A549 treated with Hydrocortisone at 1 μM for 4 hours (cell line): ENCODE measurements at places on chromosomes 2 and 18. TPM values are rescaled to one million over a fixed set of nuclear protein-coding genes. Genes with fewer than 3 reads are reported as not detected.

ITGB6 gene
- 0.46 to 0.77 TPM (median 0.67 TPM) in 5 replicates for total RNA-seq

VRK2 gene
- total RNA-seq, result 26.1 to 36.1 TPM (median 28.2 TPM) in 5 replicates

HOXD9 gene
- 0.58 to 1.7 TPM (median 1.1 TPM) in 5 replicates for total RNA-seq

UGT1A5 gene
- total RNA-seq, result 0.08 to 0.13 TPM in 2 of 5 replicates, not detected in the others

LHCGR gene
- not detected in 5 replicates for total RNA-seq

MERTK gene
- 1.9 to 3.5 TPM (median 2.5 TPM) in 5 replicates for total RNA-seq

B4GALT6 gene
- total RNA-seq, result 4.2 to 7.5 TPM (median 5.4 TPM) in 5 replicates

ARMC9 gene
- total RNA-seq, result 12.9 to 16.8 TPM (median 14.9 TPM) in 5 replicates

FAM110C gene
- 0.08 to 0.30 TPM (median 0.21 TPM) in 5 replicates for total RNA-seq

CTNNA2 gene
- 0.15 to 0.36 TPM (median 0.21 TPM) in 5 replicates for total RNA-seq

FABP1 gene
- 0.24 TPM in 1 of 5 replicates, not detected in the others for total RNA-seq

RAPGEF4 gene
- 0.07 to 0.31 TPM (median 0.21 TPM) in 5 replicates for total RNA-seq

KCNJ3 gene
- total RNA-seq, result not detected in 5 replicates

NDUFV2 gene
- 121 to 130 TPM (median 127 TPM) in 5 replicates for total RNA-seq

VIT gene
- total RNA-seq, result not detected in 5 replicates

TCF7L1 gene
- 8.5 to 11.5 TPM (median 10.2 TPM) in 5 replicates for total RNA-seq

MBP gene
- total RNA-seq, result 15.4 to 19.0 TPM (median 16.9 TPM) in 5 replicates

SERPINB7 gene
- total RNA-seq, result 1.3 to 3.3 TPM (median 2.2 TPM) in 5 replicates

MAP2 gene
- 0.86 to 1.9 TPM (median 1.3 TPM) in 5 replicates for total RNA-seq

CAPN14 gene
- total RNA-seq, result 0.02 to 0.05 TPM (median 0.02 TPM) in 5 replicates

NCKAP5 gene
- total RNA-seq, result 0.71 to 1.3 TPM (median 0.97 TPM) in 5 replicates

KCNE4 gene
- 0.39 to 0.64 TPM (median 0.54 TPM) in 5 replicates for total RNA-seq

CD28 gene
- not detected in 5 replicates for total RNA-seq

GPR45 gene
- total RNA-seq, result not detected in 5 replicates

EVA1A gene
- total RNA-seq, result 8.0 to 10.3 TPM (median 8.4 TPM) in 5 replicates

CYP1B1 gene
- 3.8 to 5.5 TPM (median 5.2 TPM) in 5 replicates for total RNA-seq

DYNAP gene
- not detected in 5 replicates for total RNA-seq

LTBP1 gene
- 22.2 to 41.7 TPM (median 31.2 TPM) in 5 replicates for total RNA-seq

DCDC2C gene
- total RNA-seq, result 0.21 to 0.56 TPM (median 0.40 TPM) in 4 of 5 replicates, not detected in the other

PAIP2B gene
- total RNA-seq, result 0.22 to 0.31 TPM (median 0.27 TPM) in 5 replicates

ERBB4 gene
- total RNA-seq, result not detected in 5 replicates

GALNT5 gene
- 1.9 to 2.8 TPM (median 2.1 TPM) in 5 replicates for total RNA-seq

SSB gene
- 123 to 175 TPM (median 135 TPM) in 5 replicates for total RNA-seq

PAX3 gene
- total RNA-seq, result not detected in 5 replicates

INPP5D gene
- 0.43 to 0.69 TPM (median 0.54 TPM) in 5 replicates for total RNA-seq

C2orf72 gene
- total RNA-seq, result 6.0 to 8.7 TPM (median 6.9 TPM) in 5 replicates

NDC80 gene
- 10.7 to 14.3 TPM (median 13.6 TPM) in 5 replicates for total RNA-seq

PPIG gene
- 29.2 to 54.8 TPM (median 37.4 TPM) in 5 replicates for total RNA-seq

IL37 gene
- total RNA-seq, result not detected in 5 replicates

ACVR1C gene
- total RNA-seq, result 0.02 to 0.05 TPM in 2 of 5 replicates, not detected in the others

FBXO15 gene
- 0.67 to 1.1 TPM (median 0.92 TPM) in 5 replicates for total RNA-seq

FOXI3 gene
- total RNA-seq, result 0.05 to 0.09 TPM (median 0.05 TPM) in 4 of 5 replicates, not detected in the other

TRIM43 gene
- total RNA-seq, result 0.07 to 0.15 TPM (median 0.08 TPM) in 3 of 5 replicates, not detected in the others

SERPINB3 gene
- total RNA-seq, result 0.10 to 0.16 TPM (median 0.13 TPM) in 3 of 5 replicates, not detected in the others
